NCI-H446 treated with DMSO at 0.1 percent for 48 hours (cell line): ENCODE measurements at places on chromosomes 4 and X.

DNA sequence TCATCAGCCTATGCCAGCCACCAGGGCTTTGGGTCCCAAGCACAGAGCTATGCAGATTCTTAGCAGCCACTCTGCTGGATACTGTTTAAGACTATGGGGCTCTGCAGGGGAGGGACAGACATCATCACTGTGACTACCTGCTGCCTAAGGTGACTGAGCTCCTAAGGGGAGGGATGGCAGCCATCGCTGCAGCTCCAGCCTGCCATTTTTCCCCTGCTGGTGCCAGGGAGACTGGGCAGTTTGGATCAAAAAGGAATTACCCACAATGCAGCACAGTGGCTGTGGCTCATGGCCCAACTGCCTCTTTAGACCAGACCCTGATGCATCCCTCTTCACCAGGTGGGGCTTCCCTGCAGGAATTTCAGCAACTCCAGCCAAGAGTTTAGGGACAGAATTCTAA, 28.6 kb upstream of the INPP4B start:
- no peak for DNase-seq

DNA sequence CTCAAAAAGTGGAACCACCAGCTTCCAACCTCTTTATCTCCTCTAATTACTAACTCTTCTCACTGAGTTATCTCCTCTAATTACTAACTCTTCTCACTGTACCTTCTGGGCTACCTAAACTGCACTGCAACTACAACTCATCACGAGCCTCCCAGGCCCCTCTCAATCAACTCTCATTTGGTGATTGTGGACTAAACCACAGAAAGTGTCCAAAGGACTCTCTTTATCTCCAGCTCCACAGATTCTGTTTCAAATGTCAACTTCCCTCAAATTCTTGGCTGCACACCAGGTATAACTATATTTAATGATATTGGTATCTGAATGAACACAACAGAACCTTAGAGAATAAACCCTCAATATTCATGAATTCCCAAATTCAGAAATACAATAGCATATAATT, 182.9 kb downstream of the MAML3 start:
- no peak for DNase-seq

DNA sequence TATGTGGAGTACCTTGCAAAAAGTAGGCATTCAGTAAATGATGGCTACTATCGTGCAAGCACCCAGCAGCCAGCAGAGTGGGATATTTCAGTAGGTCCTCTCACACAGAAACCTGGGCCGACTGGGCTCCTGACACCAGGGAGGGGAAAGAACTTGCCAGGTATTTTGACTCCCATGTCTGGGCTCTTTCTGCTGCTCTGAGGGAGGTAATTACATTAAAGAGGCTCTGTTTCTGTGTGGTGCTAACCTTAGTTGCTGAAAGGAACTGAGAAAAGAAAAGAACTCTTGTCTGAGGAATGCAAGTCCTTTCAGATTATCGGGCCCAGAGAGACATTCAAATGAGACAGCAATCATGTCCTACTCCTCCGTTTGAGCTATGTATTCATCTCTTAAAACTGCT, 175.8 kb upstream of the MTMR8 start:
- DNase-seq = no peak

DNA sequence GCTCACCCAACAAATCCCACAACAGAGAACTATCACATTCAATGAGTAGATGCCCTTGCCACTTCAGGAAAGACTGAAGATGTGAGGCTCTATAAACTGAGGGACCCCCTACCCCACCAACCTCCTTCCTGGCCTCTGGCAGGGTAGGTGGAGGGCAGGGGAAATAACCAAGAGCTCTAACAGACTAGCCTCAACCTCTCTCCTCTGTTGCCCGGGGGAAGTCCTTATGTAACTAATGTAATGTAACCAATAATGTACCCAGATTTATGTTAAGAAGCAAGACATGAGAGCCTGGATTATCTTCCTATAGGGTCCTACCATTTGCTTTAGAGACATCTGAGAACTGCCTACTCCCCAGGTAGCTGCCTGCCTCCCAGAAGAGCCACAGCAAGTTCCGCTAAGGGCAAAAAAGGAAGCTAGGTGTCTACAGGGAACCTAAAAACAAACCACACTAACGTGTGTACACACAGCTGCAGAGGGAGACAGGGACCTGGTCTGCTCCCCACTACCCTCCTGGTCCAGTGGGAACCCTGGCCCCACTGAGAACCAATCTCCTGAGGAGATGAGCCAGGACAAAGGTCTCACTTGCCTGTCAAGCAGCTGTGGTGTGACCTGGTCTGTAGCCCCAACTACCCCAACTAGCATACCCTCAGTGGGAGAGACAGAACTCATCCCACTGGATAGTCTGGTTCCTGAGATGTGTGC, 17.7 kb downstream of the OTUD5 start:
- no peak for DNase-seq

- no peak for DNase-seq
These were observed 168.1 kb downstream of the GLRA2 start for GRCh38 chrX:14697451-14697850.

DNA sequence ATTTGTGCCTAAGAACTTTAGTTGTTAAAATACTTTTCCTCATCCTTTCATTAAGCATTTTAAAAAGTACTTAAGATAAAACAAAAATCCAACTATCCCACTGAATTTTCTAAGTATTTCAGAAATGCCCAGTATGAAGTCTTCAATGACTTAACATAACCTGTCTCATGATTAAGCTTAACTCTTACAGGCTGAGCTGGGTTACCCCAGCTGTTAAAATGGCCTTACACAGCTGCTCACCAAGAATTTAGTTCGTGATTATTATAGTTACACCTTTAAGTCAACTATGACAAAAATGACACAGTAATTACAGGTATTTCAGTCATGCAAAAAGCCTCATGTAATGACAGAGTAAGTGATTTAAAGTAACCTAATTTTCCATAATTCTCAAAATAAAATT, 145.7 kb downstream of the FBXW7 start:
- DNase-seq = no peak

GRCh38 chr4:42282081-42282901, 115.0 kb upstream of the SHISA3 start:
- no peak for DNase-seq

- DNase-seq = no peak
These were observed 459.5 kb upstream of the AGA start for GRCh38 chr4:177901786-177902185.
